Brain pericyte (primary cell): ENCODE measurements at places on chromosomes 6 and 20.

DNA sequence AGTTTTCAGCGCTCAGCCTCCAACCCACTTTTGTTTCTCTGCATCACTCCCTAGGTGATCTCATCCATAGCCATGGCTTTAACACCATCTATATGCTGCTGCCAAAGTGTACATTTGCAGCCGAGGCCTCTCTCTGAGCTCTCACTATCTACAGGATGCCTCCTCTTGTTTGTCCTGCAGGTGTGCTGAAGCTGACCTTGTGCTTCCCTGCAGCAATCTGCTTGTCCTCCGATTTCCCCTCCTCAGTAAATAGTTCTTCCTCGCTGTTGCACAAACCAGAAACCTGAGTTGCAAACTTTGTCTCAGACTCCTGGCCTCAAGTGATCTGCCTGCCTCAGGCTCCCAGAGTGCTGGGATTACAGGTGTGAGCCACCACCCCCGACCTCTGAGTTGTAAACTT is 3.7 kb upstream of the TXNDC5 start:
- no peak for DNase-seq

DNA sequence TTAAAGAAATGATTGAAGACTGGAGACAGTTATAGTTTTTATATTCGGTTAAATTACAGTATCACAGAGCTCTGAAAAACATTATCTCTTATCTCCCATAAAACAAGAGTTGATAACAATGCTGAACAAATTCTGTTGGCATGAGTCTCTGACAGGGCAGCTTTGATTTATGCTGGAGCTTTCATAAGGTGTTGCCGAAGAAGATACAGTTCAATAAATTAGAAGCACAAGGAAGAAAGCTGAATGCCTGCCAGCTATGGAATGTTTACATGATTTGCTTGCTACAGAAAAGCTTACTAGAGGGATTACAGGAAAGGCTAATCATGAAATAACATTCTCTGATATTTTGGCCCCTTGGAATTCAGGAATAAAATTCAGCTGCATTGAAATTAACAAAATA is 431.9 kb upstream of the GJE1 start:
- no peak for DNase-seq

DNA sequence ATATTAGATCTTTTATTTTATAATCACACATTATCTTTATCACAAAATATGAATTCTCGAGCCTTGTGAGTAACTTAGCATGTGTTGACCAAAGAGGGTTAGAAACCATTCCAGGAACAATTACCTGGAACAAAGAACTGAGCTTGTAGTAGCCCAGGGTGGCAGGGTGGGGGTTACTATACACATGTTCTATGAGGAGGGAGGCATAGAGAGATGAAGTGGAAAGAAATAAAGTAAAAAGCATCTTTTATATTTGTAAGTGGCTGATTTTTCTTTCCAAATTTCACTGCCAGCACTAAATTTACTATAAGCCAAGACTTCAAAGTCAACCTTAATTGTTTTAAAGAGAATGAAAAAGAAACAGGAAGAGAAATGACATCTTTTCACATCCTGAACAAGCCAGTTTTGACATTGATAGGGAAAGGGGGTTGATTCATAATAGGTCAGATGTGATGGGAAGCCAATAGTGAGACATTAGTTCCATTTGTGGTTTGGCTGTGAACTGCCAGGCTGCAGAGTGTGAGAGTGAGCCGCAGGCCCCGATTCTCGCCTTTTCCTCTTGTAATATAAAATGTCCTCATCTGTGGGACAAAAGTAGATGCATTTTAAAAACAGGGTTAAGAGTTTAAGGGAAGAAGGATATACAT is 52.7 kb upstream of the MYB start:
- DNase-seq, result no peak

DNA sequence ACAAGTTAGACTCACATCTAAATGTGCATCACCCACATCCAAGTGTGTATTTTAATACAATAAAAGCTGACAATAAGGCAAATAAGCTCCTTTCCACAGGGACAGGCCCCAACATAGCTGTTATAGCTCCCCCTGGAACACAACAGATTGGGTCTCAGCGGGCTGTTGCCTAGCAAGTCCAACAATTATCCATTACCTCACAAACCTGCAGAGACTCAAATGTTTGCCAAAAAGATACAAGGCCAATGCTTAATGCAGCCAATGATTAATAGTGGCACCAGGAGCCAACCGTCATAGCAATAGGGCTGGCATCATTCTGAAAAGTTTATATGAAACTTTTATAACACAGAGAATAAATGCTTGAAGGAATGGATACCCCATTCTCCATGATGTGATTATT is 35.7 kb downstream of the EPB41L2 start:
- no peak for DNase-seq

- DNase-seq, result no peak
Observed at GRCh38 chr20:41902346-41902745, 284.2 kb upstream of the CHD6 start.

DNA sequence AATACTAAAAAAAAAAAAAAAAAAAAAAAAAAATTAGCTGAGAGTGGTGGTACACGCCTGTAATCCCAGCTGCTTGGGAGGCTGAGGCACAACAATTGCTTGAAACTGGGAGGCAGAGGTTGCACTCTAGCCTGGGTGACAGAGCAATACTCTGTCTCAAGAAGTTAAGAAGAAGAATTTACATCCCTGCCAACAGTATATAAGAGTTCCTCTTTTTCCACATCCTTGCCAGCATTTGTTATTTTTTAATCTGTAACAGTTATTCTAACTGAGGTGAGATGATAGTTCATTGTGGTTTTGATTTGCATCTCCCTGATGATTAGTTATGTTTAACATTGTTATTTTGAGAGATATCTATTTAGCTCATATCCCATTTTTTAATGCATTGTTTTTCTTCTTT is 20.3 kb upstream of the DYNLRB1 start:
- DNase-seq, result no peak

GRCh38 chr20:48758206-48758820 is 69.5 kb downstream of the PREX1 start:
- no peak for DNase-seq

DNA sequence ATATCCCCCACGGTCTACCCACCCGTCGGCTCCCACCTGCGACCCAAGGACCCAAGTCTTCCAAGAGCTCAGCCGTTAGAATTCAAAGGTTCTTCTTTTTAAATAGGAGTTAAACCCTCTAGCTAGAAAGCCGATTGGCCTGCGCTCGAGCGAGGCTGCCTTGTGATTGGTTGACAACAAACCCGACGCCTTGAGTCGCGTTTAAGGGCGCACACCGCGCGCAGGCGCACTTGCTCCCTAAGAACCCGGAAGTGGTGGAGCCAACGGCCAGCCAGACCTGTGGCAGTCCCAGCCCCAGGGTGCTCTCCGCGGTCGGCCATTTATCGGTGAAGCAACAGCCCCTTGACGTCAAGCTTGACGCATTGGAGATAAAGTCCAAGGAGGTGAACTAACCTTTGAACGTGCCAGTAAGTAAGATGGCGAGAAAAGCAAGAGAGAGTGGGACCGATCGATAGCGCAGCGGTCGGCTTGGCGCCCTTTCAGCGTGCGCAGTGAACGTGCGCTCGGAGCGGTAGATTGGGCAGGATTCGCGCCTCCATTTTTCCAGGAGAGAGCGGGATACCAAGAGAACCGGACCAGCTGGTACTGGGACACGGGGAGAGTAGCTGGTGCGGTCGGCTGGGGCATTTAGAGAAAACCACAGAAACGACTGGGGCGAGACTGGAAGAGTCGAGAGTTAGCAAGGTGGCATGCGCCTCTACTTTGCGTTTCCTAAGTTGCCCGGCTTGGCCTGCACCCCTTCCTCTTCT is at the start of the genes AURKA and CSTF1:
TSS of gene AURKA (minus strand) at position 84 of the 749 bp plus-strand sequence. CDS start 4,018 bp downstream, outside the sequence.
TSS of gene CSTF1 (plus strand) at position 514 of the 749 bp plus-strand sequence. CDS start 2,908 bp downstream, outside the sequence.
- DNase-seq, result peak; percentile 99

- DNase-seq, result no peak
Observed at GRCh38 chr20:57429580-57430200, 38.5 kb downstream of the RBM38 start.

DNA sequence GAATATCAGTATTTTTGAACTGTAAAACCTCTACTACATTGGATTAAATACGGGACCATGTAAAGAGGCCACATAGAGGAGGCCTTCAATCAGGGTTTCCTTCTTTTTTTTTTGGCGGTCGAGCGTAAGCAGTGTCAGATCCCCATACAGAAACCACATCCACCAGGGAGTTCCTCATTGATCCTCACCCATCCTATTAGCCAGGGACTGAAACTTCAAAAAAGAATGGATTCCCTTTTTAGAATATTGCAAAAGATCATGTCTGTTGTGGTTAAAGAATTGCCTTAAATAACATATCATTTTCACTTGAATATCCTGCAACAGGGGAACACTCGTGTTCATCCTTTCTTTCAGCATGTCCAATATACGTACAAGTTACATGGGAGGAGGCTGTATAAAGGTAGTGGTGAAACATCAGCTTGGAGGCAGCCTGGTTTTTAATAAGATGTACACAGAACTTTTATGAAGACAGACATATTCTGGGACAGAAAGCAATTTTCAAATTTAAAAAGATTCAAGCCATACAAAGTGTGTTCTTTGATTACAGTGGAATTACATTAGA is 96.1 kb downstream of the PPP1R14C start:
- DNase-seq, result no peak

- DNase-seq, result peak; percentile 73
Observed at GRCh38 chr6:35370124-35370741, 27.9 kb downstream of the PPARD start.

DNA sequence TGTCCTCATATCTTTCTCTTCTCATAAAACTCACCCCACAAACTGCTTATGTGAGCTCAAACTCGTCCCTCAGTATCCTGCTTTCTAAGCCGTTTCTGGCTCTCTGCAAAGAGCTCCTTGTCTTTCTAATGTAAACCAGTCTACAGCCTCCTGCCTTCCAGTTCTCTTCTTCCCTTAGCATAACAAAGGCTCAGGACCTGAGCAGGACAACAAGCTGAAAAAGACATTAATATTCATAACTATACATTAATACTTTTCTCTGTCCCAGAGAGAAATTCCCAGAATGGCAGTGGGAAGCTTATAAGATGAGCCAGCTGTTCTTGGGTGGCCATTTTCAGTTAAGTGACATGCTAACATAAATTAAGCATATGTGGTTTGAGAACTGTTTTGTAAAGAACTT is 207.0 kb upstream of the TCF21 start:
- DNase-seq, result no peak

DNA sequence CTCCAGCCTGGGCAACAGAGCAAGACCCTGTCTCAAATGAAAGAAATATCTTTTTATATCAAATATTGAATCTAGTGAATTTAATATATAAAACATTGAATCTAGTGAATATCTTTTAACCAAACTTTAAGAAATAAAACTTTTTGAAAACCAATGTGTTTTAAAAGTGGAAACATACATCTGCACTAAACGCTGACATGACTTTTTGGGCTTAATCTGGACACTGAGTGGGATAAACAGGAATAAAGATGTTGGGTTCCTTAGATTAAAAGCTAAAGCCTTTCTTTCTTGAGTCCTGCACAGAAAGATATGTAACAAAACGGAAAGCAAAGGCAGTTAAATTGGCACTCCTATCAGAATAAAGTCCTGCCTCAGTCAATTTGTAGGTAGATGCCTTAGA is 190.2 kb downstream of the ARHGAP18 start:
- DNase-seq, result no peak

DNA sequence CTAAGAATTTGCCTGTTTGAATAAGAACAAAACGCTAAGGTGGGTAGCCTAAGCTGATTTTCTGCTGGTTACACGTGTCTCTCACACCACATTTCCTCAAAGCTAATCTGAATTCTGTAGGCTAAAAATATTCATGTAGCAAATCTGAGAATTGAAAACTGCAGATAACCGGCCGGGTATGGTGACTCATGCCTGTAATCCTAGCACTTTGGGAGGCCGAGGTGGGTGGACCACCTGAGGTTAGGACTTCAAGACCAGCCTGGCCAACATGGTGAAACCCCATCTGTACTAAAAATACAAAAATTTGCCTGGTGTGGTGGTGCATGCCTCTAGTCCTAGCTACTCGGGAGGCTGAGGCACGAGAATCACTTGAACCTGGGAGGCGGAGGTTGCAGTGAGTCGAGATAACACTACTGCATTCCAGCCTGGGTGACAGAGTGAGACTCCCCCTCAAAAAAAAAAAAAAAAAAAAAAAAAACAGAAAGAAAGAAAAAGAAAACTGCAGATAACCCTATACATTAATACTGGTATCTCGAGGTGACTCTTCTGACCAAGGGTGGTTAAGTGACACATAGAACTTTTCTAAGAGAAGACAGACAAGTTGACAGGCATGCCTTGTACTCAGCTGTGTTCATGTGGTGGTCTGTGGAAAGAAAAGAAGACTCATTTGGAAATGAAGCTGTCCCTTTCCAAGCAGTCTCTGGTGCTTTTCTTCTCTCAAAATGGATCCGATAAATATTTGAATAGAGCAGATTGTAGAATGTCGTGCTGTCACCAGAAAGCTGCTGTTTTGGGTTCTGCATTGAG is 24.7 kb upstream of the ASXL1 start:
- no peak for DNase-seq

DNA sequence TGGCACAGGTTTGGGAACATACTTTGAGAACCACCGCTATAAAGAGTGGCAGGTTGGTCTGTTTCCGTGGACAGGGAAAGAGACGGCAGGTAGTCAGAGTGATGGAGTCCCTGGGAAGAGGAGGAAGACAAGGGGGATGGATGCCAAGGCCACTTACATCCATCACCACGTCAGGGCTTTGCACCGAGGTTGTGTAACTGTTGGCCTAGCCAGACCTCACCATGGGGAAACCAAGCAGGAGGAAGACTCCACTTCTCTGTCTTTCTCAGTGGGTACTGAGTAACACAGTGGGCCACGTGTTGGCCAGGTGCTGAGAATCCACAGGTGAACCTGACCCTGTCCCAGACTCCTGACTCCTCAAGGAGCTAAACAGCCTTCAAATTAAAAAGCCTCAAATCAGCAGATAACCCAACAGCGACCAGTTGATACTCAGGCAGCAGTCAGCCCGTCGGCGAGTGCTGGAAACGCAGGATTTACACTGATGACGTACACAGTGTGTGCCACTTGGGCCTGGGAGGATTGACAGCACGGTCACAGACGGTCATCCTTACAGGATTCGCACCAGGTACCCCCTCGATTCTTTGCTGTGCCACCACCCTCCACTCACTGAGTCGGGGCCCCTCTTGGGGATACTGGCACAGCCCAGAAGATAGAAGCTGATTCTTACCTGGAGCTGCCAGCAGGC is 134.6 kb upstream of the SNX9 start:
- no peak for DNase-seq

GRCh38 chr20:32144898-32145662 is 35.6 kb downstream of the TM9SF4 start:
- DNase-seq, result no peak

- DNase-seq, result no peak
Observed at GRCh38 chr6:119934816-119935215, 585.3 kb upstream of the MAN1A1 start.

DNA sequence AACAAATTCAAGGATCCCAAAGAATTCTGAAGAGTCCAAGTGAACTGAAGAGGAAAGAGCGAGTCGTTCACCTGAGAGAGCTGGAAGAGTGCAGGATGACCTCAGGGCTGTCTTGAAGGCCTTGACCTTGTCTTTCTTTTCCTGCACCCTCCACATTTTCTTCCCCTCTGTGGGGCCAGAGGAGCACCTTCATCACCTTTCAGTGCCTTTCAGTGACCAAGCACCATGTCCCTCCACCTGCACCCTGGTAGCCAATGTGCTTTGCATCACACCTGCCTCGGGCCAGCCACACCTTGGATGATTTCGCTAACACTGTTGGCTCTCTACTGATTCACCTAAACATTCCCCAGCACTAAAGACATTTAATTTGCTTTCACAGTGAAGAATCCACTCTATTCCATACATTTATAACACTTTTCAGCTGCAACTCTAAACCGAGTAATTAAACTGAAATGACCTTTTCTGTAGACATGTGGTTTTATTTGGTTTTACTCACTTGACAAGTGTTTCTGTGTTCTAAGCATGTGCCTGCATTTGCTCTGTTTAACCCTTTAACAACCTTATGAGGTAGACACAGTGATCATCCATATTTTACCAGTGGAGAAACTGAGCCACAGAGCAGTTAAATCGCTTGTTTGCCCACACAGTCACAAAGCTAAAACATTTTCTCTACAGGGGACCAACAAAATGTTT is 121.3 kb upstream of the CST7 start:
- no peak for DNase-seq
